Fibroblast of skin of back (primary cell): ENCODE measurements at places on chromosomes 1 and 21.

DNA sequence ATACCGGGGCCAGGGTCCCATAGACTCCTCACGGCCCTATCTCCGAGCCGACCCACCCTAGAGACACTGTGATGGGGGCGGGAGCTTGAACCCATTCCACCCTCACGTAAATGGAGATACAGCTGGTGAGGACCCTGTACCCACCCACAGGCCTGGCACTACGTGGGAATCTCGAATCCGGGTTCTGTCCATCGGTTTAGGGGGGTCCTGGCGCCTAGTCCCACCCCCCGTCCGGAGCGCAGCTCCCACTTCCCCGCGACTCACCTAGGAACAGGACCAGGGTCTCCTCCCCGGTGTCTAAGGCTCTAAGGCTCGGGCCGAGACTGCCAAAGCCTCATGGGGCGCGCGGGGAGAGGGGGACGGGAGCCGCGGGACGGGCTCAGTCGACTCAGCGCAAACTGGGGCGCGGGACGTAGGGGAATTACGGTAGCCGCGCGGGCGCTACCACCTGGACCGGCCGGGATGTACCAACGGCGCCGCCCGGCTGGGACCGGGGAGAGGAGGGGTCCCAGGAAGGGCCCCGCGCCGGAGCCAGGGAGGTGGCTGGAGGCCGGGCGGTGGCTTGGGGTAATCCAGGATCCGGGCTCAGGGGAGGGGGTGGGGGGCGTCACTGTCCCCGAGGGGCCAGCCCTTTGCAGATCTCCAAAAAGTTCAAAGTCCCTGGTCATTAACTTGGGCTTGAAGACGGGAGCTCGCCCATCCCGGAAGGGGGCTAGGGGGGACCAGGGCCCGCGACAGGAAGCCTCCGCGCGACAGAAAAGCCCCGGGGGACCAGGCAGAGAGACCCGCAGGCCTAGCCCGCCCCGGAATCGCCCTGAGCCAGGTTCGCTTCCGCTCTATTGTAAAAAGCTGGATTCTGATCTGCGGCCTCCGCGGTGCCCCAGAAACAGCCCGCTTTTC lies 1.0 kb downstream of the PLEKHG5 start:
- peak; percentile 75 for DNase-seq

DNA sequence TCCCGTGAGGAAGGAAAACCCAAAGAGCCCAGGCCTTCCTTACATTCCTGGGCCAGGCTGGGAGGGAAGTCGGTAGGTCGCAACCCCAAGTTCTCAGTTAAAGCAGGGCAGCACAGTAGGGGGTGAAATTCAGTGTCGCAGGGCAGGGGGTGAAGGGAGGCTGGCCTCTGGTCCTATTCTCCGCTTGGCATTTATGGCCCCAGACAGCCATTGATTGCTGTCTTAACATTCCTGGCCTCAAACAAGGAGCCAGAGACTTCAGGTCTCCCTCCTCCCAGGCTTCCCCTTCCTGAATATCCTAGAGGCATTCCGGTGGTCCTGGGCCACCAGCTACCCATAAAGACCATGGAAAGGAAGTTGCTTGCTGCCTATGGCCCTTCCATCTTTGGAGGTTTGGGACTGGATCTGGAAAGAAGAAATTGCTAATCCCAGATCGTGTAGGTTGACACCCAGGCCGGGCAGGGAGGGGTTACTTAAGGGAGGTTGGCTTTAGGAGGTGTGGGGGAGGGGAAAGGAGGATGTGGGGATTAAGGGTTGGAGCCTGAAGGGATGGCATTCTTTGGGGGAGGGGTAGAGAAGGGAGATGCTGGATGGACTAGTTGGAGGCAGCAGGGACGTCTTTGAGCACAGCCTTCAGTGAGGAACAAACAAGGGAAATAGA lies 1.7 kb downstream of the LIN28A start:
- DNase-seq: peak; percentile 6

- no peak for DNase-seq
These were observed 542 bp upstream of the XPR1 start for GRCh38 chr1:180631194-180631765.

GRCh38 chr1:54254055-54254454 lies 54.1 kb downstream of the MRPL37 start:
- peak; percentile 42 for DNase-seq

- peak; percentile 32 for DNase-seq
These were observed 45.9 kb upstream of the PUM1 start for GRCh38 chr1:31111290-31111951.

DNA sequence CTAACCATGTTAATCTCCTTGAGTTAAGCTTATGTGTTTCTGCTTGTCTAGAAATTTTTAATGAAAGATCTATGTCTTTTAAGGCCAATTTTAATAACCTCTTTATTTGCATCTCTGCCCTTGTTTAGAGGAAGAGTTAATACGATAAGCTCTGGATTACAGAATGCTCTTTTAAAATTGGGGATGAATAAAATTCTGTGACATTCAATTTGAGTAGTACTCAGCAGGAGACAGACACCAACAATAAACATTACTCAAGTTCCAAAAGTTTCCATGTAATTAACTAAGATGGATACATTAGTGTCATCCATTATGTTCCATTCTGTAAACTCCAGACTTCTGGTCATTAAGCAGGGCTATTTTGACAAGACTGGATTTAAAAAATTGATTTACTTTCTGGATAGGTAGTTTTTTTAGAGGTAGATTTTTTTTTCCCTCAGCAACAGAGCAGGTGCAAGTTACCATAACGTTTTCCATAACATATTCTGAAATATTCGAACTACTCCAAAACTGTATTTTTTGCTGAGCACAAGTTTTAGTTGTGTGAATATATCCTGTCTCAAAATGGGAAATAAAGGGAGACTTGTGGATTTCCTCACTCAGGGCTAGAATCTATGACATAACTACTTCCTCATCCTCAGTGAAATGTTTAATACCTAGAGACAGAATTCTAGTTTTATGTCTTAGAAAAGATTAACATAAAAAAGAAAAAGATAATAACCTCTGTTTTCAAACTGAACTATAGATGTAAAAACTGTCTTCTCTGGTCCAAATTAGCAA lies 221.7 kb downstream of the NEGR1 start:
- DNase-seq: no peak

DNA sequence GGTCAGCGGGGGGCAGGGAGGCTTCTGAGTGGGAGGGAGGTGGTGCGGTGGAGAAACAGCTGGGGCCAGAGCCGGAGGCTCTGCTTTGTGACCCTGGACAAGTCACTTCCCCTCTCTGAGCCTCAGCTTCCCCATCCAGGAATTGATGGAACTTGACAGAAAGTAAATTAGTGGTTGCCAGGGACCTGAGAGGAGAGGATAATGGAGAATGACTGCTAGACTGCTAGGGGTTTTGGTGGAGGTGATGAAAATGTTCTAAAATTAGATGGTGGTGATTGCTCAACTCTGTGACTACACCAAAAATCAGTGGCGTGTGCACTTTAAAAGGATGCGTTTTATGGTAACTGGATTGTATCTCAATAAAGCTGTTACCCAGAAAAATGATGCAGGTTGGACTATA lies 100.9 kb downstream of the ARHGEF10L start:
- no peak for DNase-seq

GRCh38 chr21:33481314-33481943 lies 1.7 kb upstream of the TMEM50B start:
- peak; percentile 30 for DNase-seq

DNA sequence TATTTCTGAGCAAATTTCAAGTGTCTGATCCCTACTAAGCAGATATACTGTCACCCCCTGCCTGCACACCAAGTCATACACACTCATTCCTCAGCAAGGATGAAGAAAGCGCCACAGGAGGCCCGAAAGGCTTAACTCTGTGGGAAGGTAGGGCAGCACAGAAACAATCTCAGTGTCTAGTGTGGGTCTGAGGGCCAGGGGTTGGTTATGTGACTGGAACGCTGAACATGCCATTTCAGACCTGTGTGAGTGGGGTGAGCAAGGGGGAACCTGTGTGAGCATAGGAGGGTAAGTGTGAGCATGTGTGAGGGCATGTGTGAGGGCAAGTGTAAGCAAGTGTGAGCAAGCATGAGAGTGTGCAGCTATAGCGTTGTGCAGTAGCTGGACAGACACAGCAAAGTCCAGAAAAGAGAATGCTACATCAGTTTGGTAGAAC lies 6.2 kb downstream of the ITPKB start:
- DNase-seq: no peak

GRCh38 chr1:160211046-160211790 lies 6.0 kb downstream of the PEA15 start:
- no peak for DNase-seq

- DNase-seq: peak; percentile 4
These were observed 43.3 kb downstream of the GPR88 start for GRCh38 chr1:100581096-100581705.

- no peak for DNase-seq
These were observed 18.0 kb downstream of the MEGF6 start for GRCh38 chr1:3593334-3593733.

GRCh38 chr1:237525102-237525501 lies 365.6 kb downstream of the ZP4 start:
- no peak for DNase-seq

GRCh38 chr1:232922485-232922884 lies 27.9 kb upstream of the NTPCR start:
- DNase-seq: peak; percentile 17

DNA sequence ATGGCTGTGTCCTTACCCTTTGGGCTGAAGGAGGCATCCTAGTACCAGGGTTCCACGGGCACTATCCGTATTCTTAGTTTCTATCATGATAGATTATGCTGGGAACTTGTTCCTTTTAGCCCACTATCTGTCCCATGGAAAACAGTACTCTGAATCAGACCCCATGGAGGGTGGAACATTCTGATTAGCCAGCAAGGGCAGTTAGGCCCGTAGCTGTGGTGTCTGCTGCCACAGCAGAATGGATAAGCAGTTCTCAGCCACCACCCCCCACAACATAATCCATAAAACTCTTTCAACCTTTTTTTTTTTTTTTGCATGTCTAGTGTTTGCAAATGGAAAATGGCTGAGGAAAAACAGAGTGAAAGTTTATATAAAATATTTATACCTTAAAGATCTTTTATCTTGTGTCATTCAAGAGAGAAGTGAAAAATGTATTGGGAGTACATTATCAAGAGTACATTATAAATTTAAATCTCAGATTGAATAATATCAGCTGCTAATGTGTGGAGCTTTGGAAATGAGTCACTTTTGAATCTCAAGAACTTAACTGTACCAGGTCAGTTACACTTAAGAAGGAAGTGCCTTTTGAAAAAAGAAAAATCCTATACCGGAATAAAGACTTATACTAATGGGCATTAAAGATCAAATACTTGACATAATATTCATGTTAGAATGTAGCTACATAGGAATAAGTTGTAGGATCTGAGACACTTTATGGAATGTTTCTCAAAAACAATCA lies 80.3 kb downstream of the NFIA start:
- DNase-seq: peak; percentile 44

GRCh38 chr1:202662081-202662480 lies 48.2 kb downstream of the SYT2 start:
- no peak for DNase-seq

DNA sequence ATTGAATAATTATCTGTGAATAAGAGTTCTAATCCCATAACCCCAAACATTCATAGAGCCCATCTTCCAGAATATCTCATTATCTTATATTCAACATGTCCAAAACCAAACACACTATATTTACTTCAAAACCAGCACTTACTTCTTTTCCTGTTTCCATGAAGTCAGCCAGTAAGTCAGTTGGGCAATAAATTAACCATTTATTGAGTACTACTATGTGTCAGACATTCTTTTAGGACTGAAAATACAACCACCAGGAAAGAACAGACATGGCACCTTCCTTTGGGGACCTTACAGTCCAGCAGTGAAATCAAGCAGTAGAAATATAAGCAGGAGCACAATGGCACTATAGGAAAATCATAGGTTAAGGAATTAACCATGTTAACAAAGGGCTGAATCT lies 8.8 kb downstream of the AK5 start:
- no peak for DNase-seq

DNA sequence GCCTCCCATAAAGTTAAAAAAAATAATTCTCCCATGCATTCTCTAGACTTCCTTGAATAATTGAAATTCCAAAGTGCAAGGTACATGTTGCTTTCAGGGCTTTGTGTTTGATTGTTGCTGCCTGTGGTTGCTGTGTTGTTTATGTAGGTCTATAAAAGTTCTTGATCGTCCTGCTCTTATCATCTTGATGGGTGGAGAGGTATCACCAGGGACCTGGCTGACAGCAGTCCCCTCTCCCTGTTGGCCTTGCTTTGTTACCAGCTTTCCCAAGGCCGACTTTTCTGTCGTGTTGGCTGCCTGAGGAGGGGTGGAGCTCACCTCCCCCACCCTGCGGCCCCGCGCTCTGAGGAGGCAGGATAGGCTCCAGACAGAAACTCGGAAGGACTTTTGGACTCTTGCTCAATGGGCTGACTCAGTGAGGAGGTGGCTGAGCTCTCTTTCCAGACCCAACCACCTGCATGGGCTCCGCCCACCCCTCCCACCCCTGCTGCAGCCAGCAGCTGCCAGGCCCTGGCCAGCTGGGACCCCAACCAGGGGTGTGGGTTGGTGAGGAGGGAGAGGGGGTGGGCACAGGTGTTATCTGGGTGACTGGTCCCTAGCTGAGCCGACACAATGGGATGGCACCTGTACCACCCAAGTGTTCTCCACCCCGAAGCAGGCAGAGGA lies 2.0 kb downstream of the INAVA start:
- no peak for DNase-seq

GRCh38 chr1:30670240-30671060 lies 52.9 kb downstream of the MATN1 start:
- peak; percentile 78 for DNase-seq
